ENCODE measurements at places on chromosomes 2 and 18. TPM values are rescaled to one million over a fixed set of nuclear protein-coding genes. Genes with fewer than 3 reads are reported as not detected.

GRCh38 chr18:45889419-45890064 lies 64.1 kb downstream of the SIGLEC15 start:
- no peak overlapping the region for H3K4me3 ChIP-seq
- no peaks in the 10 kb centered on the region for H3K4me1 ChIP-seq
- no peak overlapping the region for H3K27ac ChIP-seq
- H3K36me3 ChIP-seq, result no peaks in the 10 kb centered on the region

DNA sequence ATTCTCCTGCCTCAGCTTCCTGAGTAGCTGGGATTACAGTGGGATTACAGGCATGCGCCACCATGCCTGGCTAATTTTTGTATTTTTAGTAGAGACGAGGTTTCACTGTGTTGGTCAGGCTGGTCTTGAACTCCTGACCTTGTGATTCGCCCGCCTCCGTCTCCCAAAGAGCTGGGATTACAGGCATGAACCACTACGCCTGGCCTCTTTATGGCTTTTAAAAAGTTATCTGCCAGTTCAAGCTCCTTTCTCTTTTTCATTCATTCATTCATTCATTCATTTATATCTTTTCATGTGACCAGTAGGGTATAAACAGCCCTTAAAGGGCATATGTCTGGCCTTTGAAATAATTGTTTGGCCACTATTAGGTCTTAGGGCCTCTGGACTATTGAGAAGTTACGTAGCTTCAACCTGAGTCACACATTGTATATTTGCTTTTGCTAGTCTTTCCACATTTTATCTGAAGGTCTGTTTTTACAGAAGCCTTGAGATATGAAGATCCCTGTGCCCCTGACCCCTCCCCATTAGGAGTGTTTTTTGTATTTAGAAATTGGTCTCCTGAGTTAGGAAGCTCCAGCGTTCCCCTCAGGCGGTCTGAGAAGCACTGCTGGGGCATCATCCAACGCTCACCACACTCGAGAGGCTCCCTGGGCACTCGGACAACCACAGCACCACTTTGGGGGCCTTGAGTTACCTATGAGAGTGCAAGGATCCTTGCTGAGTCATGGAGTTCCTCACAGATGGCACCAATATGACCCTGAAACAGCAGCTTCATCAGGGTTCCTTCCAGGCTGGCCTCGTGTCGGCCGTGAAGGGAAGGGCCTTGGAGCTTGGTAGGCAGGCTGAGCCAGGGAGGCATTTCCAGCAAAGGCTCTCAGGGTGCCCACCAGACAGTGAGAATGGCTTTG lies 21.8 kb downstream of the FZD5 start:
- H3K36me3 ChIP-seq, result peaks cover 61% of the 10 kb centered on the region
- peaks cover 5% of the 10 kb centered on the region for H3K4me1 ChIP-seq
- no peaks in the 10 kb centered on the region for H3K27me3 ChIP-seq
- DNase-seq, result no peak
- H3K27ac ChIP-seq, result no peak overlapping the region
- no peak overlapping the region for H3K4me3 ChIP-seq

DNA sequence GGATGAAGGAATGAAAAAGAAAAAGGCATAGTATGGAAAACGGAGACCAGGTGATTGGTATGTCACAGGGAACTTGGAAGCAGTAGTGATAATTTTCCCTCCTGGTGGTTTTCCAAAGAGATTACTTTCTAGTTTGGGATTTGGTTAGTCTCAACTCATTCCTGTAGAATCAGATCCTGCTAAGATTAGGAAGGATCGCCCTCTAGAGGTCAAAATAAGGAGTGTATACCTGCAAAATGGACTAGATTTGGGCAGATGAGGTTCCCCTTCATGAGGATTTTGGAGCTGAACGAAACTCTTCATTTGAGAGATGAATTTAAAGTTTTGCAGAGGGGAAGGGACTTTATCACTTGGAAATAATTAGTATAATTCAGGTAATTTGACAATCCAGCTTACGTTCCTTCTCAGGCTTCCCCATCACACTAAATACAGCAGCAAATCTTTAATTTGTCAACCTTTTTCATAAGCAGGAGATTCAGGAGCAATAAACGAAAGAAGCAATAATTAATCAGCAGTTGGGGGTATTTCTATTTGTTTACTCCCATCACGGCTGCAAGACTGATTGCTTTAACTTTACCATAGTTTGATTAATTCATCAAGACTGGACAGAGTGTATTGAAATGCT lies 65.2 kb downstream of the CCDC195 start:
- H3K36me3 ChIP-seq, result no peaks in the 10 kb centered on the region
- peak; percentile 65 for DNase-seq
- H3K4me1 ChIP-seq, result no peaks in the 10 kb centered on the region
- no peak overlapping the region for H3K27ac ChIP-seq
- no peaks in the 10 kb centered on the region for H3K27me3 ChIP-seq
- no peak overlapping the region for H3K4me3 ChIP-seq

DNA sequence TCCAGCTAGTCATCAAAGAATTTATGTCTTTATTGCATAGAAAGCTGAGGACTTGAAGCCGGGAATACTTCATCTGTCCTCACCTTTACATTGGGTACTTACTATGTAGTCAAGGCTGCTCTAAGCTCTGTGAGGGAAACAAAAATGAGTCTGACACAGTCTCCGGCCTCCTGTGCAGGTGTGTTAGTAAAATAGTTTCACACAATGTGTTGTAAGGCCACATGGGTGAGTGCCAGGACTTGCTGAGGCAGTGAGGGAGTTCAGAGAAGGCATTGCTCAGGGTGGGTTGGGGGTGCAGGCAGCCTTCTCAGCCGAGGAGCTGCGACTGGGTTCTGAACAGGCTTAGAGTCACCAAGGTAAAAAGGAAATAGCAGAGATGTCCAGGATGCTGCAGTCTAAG lies 54.5 kb upstream of the SMAD2 start:
- H3K36me3 ChIP-seq, result no peaks in the 10 kb centered on the region
- no peak overlapping the region for H3K27ac ChIP-seq
- H3K4me3 ChIP-seq, result no peak overlapping the region
- H3K4me1 ChIP-seq, result no peaks in the 10 kb centered on the region
- DNase-seq, result no peak

GRCh38 chr2:43266711-43267111 lies 40.3 kb upstream of the ZFP36L2 start:
- H3K4me1 ChIP-seq, result peaks cover 71% of the 10 kb centered on the region
- DNase-seq, result peak; percentile 44
- H3K27ac ChIP-seq, result peak overlapping the region; percentile 93
- no peak overlapping the region for H3K4me3 ChIP-seq
- no peaks in the 10 kb centered on the region for H3K36me3 ChIP-seq
- no peaks in the 10 kb centered on the region for H3K27me3 ChIP-seq

GRCh38 chr2:62705859-62706720 lies 577 bp downstream of the EHBP1 start:
- peak overlapping the region; percentile 90 for H3K27ac ChIP-seq
- no peaks in the 10 kb centered on the region for H3K36me3 ChIP-seq

- no peak overlapping the region for H3K27ac ChIP-seq
- H3K27me3 ChIP-seq, result no peaks in the 10 kb centered on the region
- DNase-seq, result no peak
- no peaks in the 10 kb centered on the region for H3K36me3 ChIP-seq
Observed at GRCh38 chr2:111166115-111166514, 45.4 kb downstream of the BCL2L11 start.

GRCh38 chr2:238010572-238010971 lies 43.8 kb downstream of the UBE2F start:
- no peak overlapping the region for H3K4me3 ChIP-seq
- no peaks in the 10 kb centered on the region for H3K27me3 ChIP-seq
- no peak overlapping the region for H3K27ac ChIP-seq
- DNase-seq, result no peak

DNA sequence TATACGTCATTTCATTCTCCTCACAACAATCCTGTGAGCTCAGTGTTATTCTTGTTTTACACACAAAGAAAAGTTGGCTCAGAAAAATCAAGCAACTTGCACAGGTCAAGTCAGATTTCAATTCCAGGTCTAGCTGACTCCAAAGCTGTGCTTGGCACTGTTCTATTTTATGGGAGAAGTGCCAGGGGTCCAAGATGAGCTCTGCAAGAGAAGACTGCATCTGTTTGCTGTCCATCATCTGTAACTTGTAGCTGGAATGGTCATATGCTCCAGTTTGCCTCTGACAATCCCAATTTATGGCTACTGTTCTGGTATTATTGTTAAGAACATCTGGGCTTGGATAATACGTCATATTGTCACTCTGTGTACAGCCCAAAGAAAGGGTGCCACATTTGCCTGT lies 28.9 kb downstream of the KCNF1 start:
- H3K27ac ChIP-seq, result no peak overlapping the region
- no peaks in the 10 kb centered on the region for H3K27me3 ChIP-seq
- H3K4me1 ChIP-seq, result no peaks in the 10 kb centered on the region

GRCh38 chr18:4755848-4756247 lies 300.7 kb upstream of the DLGAP1 start:
- DNase-seq, result no peak
- H3K4me3 ChIP-seq, result no peak overlapping the region
- no peaks in the 10 kb centered on the region for H3K27me3 ChIP-seq
- no peaks in the 10 kb centered on the region for H3K4me1 ChIP-seq
- no peak overlapping the region for H3K27ac ChIP-seq
- H3K36me3 ChIP-seq, result no peaks in the 10 kb centered on the region

- no peaks in the 10 kb centered on the region for H3K4me1 ChIP-seq
- no peak overlapping the region for H3K27ac ChIP-seq
- no peaks in the 10 kb centered on the region for H3K36me3 ChIP-seq
- no peak for DNase-seq
- H3K27me3 ChIP-seq, result no peaks in the 10 kb centered on the region
- no peak overlapping the region for H3K4me3 ChIP-seq
Observed at GRCh38 chr18:59660786-59661743, 36.2 kb downstream of the CCBE1 start.

- no peaks in the 10 kb centered on the region for H3K36me3 ChIP-seq
- H3K27ac ChIP-seq, result no peak overlapping the region
- DNase-seq, result no peak
- no peaks in the 10 kb centered on the region for H3K4me1 ChIP-seq
- no peaks in the 10 kb centered on the region for H3K27me3 ChIP-seq
Observed at GRCh38 chr2:359047-359446, 71.2 kb upstream of the ALKAL2 start.

GRCh38 chr2:164711766-164712138 lies 90.5 kb upstream of the GRB14 start:
- H3K36me3 ChIP-seq, result no peaks in the 10 kb centered on the region
- H3K4me1 ChIP-seq, result no peaks in the 10 kb centered on the region
- DNase-seq, result no peak
- no peak overlapping the region for H3K4me3 ChIP-seq
- H3K27me3 ChIP-seq, result no peaks in the 10 kb centered on the region

GRCh38 chr2:194004590-194005206 lies 1652.3 kb upstream of the SLC39A10 start:
- H3K27me3 ChIP-seq, result no peaks in the 10 kb centered on the region
- no peaks in the 10 kb centered on the region for H3K36me3 ChIP-seq
- DNase-seq, result no peak
- no peak overlapping the region for H3K27ac ChIP-seq
- H3K4me1 ChIP-seq, result no peaks in the 10 kb centered on the region

DNA sequence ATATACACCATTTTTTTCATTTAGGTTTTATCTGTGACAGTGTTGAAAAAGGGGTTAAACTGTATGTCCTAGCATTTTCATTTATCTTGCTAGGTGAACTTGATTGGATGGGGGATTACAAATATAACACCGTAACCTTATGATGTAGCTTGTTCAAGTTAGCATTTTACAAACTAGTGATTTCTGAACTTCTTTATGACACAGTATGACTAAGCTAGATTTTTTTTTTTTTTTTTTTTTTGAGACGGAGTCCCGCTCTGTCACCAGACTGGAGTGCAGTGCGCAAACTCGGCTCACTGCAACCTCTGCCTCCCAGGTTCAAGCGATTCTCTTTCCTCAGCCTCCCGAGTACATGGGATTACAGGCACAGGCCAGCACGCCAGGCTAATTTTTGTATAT lies 47.1 kb downstream of the KCMF1 start:
- H3K4me1 ChIP-seq, result peaks cover 71% of the 10 kb centered on the region
- H3K27ac ChIP-seq, result no peak overlapping the region
- H3K36me3 ChIP-seq, result no peaks in the 10 kb centered on the region

GRCh38 chr2:112606547-112606946 lies 22.1 kb downstream of the CHCHD5 start:
- no peak overlapping the region for H3K27ac ChIP-seq
- H3K27me3 ChIP-seq, result no peaks in the 10 kb centered on the region
- DNase-seq, result no peak
- H3K36me3 ChIP-seq, result peaks cover 5% of the 10 kb centered on the region

DNA sequence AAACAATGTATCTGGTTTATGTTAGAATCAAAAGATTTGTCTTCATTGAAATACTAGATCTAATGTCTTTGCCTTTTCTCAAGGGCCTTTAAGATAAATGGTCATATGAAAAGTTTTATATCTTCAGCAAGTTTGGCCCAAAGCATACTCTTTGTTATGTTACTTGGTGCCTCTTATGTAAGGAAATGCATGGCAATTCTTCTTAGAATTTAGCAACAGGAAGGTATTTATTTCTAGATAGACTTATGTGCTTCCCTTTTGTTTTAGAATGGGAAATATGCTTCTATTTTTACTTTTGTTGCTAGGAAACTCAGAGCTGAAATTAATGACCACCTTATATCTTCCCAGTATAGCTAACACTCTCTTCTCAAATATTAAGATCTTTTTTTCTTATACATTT lies 117.4 kb upstream of the DLX2 start:
- H3K27me3 ChIP-seq, result no peaks in the 10 kb centered on the region
- no peak overlapping the region for H3K4me3 ChIP-seq
- H3K36me3 ChIP-seq, result no peaks in the 10 kb centered on the region
- no peaks in the 10 kb centered on the region for H3K4me1 ChIP-seq
- H3K27ac ChIP-seq, result no peak overlapping the region
- DNase-seq, result no peak

DNA sequence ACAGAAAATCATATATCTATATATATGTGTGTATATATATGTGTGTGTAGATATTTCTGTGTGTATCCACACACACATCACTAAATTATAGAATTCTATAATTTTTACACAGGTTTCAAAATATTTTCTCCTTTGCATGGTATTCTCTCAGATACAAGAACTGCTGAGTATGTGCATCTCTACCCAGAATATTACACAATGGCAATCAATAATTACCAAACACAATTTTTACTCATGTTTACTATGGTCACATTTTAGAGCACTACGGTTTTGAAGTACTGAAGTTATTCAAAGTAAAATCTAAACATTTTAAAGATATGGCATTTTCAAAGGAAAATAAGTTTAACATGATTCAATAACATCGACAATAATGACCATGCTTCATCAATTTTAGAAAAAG lies 258.5 kb downstream of the PAX3 start:
- no peaks in the 10 kb centered on the region for H3K4me1 ChIP-seq
- no peaks in the 10 kb centered on the region for H3K27me3 ChIP-seq
- no peaks in the 10 kb centered on the region for H3K36me3 ChIP-seq
- H3K27ac ChIP-seq, result no peak overlapping the region
- DNase-seq, result no peak
- H3K4me3 ChIP-seq, result no peak overlapping the region

MC4R gene
- not detected for total RNA-seq

ABCG8 gene
- not detected for total RNA-seq

CCBE1 gene
- total RNA-seq, result 1.0 TPM

KCNG3 gene
- total RNA-seq, result 8.4 TPM

INHBB gene
- 24.3 TPM for total RNA-seq

TDRD15 gene
- total RNA-seq, result not detected

UGT1A4 gene
- not detected for total RNA-seq

Measured in tibial nerve (tissue), 4 donors.